Kidney (tissue), 22 donors: ENCODE measurements at places on chromosomes 2 and 18. TPM values are rescaled to one million over a fixed set of nuclear protein-coding genes. Genes with fewer than 3 reads are reported as not detected.

Gene TRIM43
- polyA plus RNA-seq = not detected

GRCh38 chr2:138596403-138596802 is 94.8 kb downstream of the SPOPL start:
- no peak for DNase-seq

DNA sequence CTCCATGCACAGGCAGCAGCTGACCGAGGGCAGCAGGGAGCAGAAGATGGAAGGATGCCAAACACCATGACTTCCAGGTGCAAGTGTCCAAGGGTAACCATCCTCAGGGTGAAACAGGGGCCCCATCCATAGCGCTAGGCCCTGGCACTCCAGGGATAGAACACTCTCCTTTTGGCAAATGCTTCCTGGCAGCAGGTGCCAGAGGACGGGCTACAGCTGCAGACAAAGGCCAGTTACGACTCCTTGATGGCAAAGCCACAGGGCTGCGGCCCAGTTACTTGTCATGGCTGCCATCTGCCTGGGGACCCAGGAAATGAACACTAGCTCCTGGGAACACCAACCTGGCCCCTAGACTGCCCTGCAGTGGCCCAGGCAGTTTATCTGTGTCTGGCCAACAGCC is 178.8 kb downstream of the TMEM163 start:
- no peak for DNase-seq

GRCh38 chr2:161327582-161327981 is 19.4 kb downstream of the PSMD14 start:
- DNase-seq = no peak

DNA sequence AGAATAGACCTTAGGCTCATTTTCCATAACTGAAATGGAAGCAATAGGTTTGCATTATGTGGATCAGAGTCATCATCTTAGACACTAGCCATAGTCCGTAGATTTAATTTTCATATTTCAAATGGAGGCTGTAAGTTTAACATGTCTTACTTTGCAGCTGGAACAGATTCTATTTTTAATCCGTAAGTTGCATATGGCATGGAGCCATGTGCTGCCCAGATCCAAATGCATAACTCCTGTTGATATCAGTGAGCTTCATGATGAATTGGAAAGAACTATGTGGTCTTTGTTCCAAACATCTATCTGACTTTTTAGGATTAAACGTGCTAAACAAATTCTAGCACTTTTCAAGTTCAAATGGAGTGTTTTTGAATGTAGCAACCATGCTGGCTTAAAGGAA is 43.4 kb downstream of the MEIS1 start:
- no peak for DNase-seq
